Spleen (tissue), 13 donors: ENCODE measurements at places on chromosomes 5 and 9.

DNA sequence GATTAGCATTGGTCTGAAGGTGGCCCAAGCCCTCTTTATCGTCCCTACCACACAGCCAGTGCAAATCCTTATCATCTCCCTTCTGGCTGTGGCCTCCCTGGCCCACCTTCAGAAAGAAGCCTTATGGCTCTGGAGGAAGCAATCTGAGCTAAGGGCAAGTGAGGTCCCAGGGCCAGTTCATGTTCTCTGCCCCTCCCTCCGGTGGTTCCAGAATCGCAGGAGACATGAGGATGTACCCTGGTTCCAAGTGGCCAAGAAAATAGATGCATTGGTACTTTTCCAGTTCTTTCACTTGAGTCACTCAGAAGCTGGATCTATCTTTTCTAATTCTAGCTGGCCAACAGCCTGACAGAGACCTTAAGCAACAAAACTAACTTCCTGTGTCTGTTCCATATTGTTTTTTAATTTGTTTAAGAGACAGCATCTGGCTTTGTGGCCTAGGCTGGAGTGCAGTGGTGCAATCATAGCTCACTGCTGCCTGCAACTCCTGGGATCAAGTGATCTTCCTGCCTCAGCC lies 60.7 kb downstream of the LHFPL2 start:
- H3K27ac ChIP-seq, result no peak overlapping the region
- H3K4me3 ChIP-seq, result no peak overlapping the region
- no peak for DNase-seq
- H3K4me1 ChIP-seq, result peaks cover 5% of the 10 kb centered on the region
- H3K27me3 ChIP-seq, result no peaks in the 10 kb centered on the region
- H3K36me3 ChIP-seq, result no peaks in the 10 kb centered on the region

GRCh38 chr9:33315371-33315770 lies 25.1 kb downstream of the NFX1 start:
- H3K27me3 ChIP-seq, result no peaks in the 10 kb centered on the region
- no peak overlapping the region for H3K27ac ChIP-seq
- DNase-seq, result no peak
- no peaks in the 10 kb centered on the region for H3K4me1 ChIP-seq

DNA sequence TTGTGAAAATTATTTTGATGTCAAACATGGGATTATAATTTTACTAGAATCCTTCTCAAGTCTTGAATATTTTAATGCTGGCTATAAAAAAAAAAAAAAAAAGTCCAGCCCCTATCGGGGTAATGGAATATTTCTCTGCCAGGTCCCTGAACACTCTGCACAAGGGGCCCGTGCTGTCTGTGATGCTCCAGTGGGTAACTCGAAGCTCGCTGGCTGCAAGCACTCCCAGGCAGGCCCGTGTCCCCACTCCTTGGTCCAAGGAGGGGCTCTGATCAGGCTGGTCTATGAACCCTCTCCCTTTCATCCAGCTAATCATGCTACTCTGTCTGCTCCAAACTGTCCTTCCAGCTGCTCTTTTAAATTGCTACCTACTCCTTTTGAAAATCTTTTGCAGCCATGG lies 180.8 kb downstream of the GAPVD1 start:
- H3K27me3 ChIP-seq, result no peaks in the 10 kb centered on the region
- H3K4me3 ChIP-seq, result no peak overlapping the region
- peaks cover 17% of the 10 kb centered on the region for H3K4me1 ChIP-seq
- H3K27ac ChIP-seq, result no peak overlapping the region

- no peak overlapping the region for H3K27ac ChIP-seq
- DNase-seq, result no peak
- H3K4me1 ChIP-seq, result no peaks in the 10 kb centered on the region
- H3K27me3 ChIP-seq, result no peaks in the 10 kb centered on the region
- H3K36me3 ChIP-seq, result no peaks in the 10 kb centered on the region
Observed at GRCh38 chr5:16913187-16914107, 22.6 kb downstream of the MYO10 start.

- no peak overlapping the region for H3K4me3 ChIP-seq
- DNase-seq, result no peak
- H3K27me3 ChIP-seq, result no peaks in the 10 kb centered on the region
- no peak overlapping the region for H3K27ac ChIP-seq
Observed at GRCh38 chr5:55604611-55605067, 69.9 kb upstream of the PLPP1 start.

- no peaks in the 10 kb centered on the region for H3K36me3 ChIP-seq
- no peak overlapping the region for H3K27ac ChIP-seq
- H3K4me3 ChIP-seq, result no peak overlapping the region
Observed at GRCh38 chr5:102918986-102919610, 164.0 kb downstream of the PAM start.

GRCh38 chr9:92008041-92008440 lies 58.0 kb upstream of the ROR2 start:
- H3K4me1 ChIP-seq, result no peaks in the 10 kb centered on the region
- H3K36me3 ChIP-seq, result no peaks in the 10 kb centered on the region
- no peak overlapping the region for H3K4me3 ChIP-seq
- no peak for DNase-seq
- H3K27ac ChIP-seq, result no peak overlapping the region
- no peaks in the 10 kb centered on the region for H3K27me3 ChIP-seq

DNA sequence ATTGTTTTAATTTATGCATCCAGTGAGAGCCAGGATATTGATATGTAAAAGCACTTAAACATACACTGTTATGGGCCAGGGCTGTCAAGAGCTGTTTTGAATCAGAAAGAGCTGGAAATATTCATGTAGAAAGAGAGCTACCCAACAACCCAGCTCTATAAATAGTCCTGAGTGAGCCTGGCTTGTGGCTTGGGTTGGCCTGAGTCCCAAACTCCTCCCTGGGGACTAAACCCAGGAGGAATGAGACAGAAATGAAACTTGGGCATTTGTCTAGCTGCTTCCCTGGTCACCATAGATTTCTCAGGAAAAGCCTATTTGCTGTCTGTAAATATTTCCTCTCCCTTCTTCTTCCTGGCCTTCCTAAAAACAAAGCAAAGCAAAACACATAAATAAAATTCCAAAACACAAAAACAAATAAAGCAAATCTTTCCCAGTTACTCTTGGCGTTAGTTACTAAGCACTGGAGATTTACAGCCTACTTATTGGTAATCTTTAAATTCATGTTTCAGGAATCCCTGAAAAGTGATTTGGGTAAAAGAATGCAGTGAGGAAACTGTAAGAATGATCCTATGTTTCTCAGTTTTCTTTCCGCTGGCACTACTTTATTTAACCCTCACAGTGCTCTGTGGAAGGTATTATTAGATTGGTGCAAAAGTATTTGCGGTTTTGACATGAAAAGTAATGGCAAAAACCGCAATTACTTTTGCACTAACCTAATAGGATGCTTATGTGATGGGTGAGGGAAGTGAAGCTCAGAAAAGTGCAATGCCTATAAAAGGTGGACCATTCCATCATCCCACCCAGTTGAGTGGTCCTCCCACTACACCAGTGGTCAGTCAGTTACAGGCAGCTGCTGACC lies 111.8 kb downstream of the CARTPT start:
- no peak for DNase-seq
- no peak overlapping the region for H3K4me3 ChIP-seq
- no peaks in the 10 kb centered on the region for H3K36me3 ChIP-seq
- H3K27me3 ChIP-seq, result no peaks in the 10 kb centered on the region
- H3K27ac ChIP-seq, result no peak overlapping the region

- H3K4me3 ChIP-seq, result peak within 1 kb of the TSS; percentile 60
- H3K27ac ChIP-seq, result peak within 1 kb of the TSS; percentile 88
- peaks cover 18% of the 10 kb centered on the region for H3K36me3 ChIP-seq
- no peaks in the 10 kb centered on the region for H3K27me3 ChIP-seq
Observed at GRCh38 chr5:96876292-96876850, at the start of gene ERAP2. TSS of gene ERAP2 (plus strand) at chr5:96876500. CDS start at chr5:96879686, 3,186 bp downstream.

- H3K27me3 ChIP-seq, result no peaks in the 10 kb centered on the region
- H3K4me1 ChIP-seq, result peaks cover 25% of the 10 kb centered on the region
- H3K36me3 ChIP-seq, result no peaks in the 10 kb centered on the region
- H3K4me3 ChIP-seq, result peak overlapping the region; percentile 95
- peak overlapping the region; percentile 97 for H3K27ac ChIP-seq
- no peak for DNase-seq
Observed at GRCh38 chr5:5422819-5423515, 490 bp downstream of the ICE1 start.

GRCh38 chr5:54534191-54535004 lies 16.8 kb downstream of the SNX18 start:
- no peak overlapping the region for H3K4me3 ChIP-seq
- peaks cover 10% of the 10 kb centered on the region for H3K36me3 ChIP-seq
- H3K27ac ChIP-seq, result peak overlapping the region; percentile 55
- no peak for DNase-seq
- H3K27me3 ChIP-seq, result no peaks in the 10 kb centered on the region

DNA sequence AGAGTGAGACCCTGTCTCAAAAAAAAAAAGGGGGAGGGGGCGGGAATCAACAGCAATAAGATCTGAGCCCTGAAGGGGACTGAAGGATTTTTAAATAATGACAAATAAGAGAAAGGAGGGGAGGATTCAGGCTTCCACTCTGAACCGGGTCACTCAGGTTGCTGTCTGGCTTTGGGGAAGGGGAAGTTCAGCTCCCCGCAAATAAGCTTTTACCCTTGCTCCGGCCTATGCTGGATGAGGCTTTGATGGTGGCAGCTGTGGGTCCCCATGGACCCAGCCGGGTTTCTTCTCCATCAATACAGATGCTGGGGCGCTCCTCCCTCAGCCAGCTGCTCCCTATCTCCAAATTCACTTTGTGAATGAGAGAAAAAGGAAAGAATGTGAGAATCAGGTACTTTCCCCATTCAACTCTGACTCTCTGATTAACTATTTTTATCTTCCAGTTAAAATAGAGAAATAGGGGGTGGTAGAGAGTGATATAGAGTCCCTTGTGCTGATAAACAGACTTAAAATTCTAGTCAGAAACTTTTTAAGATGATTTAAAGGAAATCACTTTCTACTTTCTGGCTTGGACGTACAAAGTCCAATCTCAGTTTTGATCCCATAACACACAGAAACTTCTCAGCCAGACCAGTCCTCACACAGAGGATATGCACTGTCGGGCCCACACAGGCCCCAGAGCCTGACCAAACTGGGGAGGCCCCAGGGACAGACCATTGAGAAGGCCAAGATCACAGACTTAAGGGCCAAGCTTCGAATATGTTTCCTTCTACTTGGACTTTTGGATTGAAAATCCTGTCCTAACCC lies 39.6 kb downstream of the C5orf15 start:
- H3K27ac ChIP-seq, result no peak overlapping the region
- H3K4me1 ChIP-seq, result peaks cover 58% of the 10 kb centered on the region
- no peak overlapping the region for H3K4me3 ChIP-seq
- DNase-seq, result no peak
- no peaks in the 10 kb centered on the region for H3K36me3 ChIP-seq

- no peak overlapping the region for H3K27ac ChIP-seq
- H3K27me3 ChIP-seq, result no peaks in the 10 kb centered on the region
- H3K4me3 ChIP-seq, result no peak overlapping the region
Observed at GRCh38 chr9:127871531-127871930, 5.9 kb downstream of the AK1 start.

- no peak overlapping the region for H3K4me3 ChIP-seq
- H3K27me3 ChIP-seq, result no peaks in the 10 kb centered on the region
- no peaks in the 10 kb centered on the region for H3K36me3 ChIP-seq
- peaks cover 22% of the 10 kb centered on the region for H3K4me1 ChIP-seq
- no peak overlapping the region for H3K27ac ChIP-seq
- DNase-seq, result no peak
Observed at GRCh38 chr5:178470760-178471025, 119.5 kb downstream of the COL23A1 start.

- no peak overlapping the region for H3K4me3 ChIP-seq
- no peaks in the 10 kb centered on the region for H3K4me1 ChIP-seq
- no peaks in the 10 kb centered on the region for H3K36me3 ChIP-seq
- no peaks in the 10 kb centered on the region for H3K27me3 ChIP-seq
- H3K27ac ChIP-seq, result no peak overlapping the region
Observed at GRCh38 chr5:2805080-2805479, 53.6 kb upstream of the IRX2 start.

GRCh38 chr5:107232788-107233187 lies 437.9 kb downstream of the EFNA5 start:
- H3K36me3 ChIP-seq, result no peaks in the 10 kb centered on the region
- no peak for DNase-seq
- H3K4me1 ChIP-seq, result no peaks in the 10 kb centered on the region
- H3K27ac ChIP-seq, result no peak overlapping the region

- H3K36me3 ChIP-seq, result no peaks in the 10 kb centered on the region
- no peak for DNase-seq
- H3K4me1 ChIP-seq, result no peaks in the 10 kb centered on the region
- H3K4me3 ChIP-seq, result no peak overlapping the region
Observed at GRCh38 chr5:20611620-20612019, 623.6 kb upstream of the CDH18 start.

DNA sequence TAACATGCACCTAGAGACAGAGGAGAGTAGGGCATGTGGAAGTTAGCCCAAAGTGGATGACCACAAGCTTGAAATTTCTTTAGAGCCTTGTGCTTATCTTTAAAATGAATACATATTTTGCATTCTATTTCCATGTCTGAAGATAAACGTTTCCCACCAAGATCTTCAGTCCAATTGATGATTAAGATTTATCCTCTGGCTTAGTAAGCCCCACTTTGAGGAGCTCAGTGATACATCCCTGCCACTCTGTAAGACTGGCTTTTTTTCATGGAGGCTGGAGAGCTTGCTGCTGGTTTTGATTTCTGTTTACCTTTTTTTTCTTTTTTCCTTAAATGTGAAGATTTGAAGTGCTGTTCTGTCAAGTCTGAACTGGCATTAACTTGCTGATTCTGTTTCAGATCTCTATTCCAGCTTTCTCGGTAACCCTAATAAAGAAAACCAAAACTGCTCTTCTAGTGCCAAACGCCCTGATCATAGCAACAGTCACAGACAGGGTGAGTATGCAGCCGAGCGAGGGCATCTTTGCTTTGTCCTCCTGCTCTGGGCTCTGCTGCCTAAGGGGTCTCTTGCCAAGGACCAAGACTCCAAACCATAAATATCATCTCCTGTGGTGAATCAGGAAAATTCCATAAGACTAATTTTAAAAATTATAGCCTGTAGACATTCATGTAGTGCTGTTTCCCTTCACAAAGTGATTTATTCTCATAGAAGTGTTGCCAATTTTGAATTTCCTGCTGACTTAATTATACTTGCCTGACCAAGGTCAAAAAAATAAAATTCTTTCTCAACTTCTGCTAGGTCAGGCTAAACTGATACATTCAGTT lies 54.3 kb downstream of the GRAMD2B start:
- H3K27ac ChIP-seq, result peak overlapping the region; percentile 44
- H3K4me1 ChIP-seq, result no peaks in the 10 kb centered on the region
- no peak for DNase-seq
- H3K36me3 ChIP-seq, result peaks cover 16% of the 10 kb centered on the region
- no peak overlapping the region for H3K4me3 ChIP-seq
